NCI-H2081 treated with DMSO at 0.1 percent for 48 hours (cell line): ENCODE measurements at places on chromosomes 16 and 17.

DNA sequence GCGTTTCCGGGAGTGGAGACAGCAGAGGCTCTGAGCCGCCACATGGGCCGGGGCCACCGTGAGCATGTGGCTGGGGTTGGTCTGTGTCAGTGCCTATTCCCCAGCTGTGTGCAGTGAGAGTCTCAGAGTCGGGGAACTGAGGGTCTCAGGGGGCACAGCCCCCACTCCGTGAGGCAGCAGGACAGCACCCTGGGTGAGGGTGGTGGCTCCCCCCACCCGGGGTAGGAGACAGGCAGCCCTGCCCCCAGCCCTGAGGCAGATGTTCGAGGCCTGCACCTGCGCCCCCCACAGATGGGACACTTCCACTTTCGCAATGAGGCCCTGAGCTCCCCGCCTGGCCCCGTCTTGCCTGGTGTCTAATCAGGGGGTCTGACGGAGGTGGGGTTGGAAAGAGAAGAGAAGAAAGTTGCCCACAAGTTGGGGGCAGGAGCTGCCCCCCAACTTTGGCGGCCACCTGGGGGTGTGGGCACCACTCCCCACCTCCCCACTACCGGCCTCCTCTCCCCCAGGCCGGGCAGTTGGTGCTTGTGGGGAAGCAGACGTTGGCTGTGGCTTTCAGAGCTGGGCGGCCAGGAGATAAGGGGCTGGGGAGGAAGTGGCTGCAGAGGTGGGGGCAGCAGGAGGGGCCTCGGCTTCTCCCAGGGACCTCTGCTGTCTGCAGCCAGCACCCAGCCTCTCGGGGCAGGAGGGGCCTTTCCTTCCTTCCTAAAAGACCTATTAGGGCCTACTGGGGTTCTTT lies 1.8 kb upstream of the CBFA2T3 start:
- no peak for DNase-seq

GRCh38 chr17:81511804-81512561 lies 616 bp downstream of the ACTG1 start:
- no peak for DNase-seq

GRCh38 chr17:81037026-81037797 lies 2.3 kb downstream of the BAIAP2 start:
- no peak for DNase-seq

DNA sequence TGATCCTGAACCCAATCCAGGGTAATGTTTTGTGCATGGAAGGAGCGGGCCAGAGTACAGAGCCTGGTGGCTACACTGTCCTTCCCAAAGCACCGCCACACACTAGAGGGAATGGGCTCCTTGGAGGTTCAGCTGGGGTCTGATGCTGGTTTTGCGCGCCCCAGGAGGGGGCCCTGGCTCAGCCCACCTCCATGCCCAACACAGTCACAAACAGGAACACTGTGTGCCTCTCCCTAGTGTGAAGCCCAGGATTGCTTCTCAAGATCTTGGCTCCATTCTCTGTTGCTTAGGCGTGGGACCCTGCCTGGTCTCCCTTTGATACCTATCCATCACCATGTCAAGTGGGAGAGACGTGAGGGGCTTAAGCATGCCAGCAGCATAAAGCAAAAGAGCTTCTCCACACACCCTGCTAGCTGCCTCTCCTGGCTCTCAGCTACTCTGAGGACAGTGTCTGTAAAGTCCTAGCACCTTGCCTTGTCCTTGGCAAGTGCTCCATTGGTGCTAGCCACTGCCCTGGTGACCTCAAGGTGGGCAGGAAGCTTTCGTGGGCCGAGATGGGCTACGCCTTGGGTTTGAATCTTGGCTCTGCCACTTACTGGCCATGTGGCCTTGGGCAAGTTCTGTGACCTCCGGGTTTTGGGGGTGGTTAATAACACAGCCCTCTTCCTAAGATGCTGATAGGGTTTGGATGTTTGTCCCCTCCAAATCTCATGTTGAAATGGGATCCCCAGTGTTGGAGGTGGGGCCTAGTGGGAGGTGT lies 122.2 kb downstream of the C16orf78 start:
- no peak for DNase-seq

- DNase-seq: no peak
Measured at GRCh38 chr17:28117304-28117703, 74.8 kb downstream of the NLK start.

DNA sequence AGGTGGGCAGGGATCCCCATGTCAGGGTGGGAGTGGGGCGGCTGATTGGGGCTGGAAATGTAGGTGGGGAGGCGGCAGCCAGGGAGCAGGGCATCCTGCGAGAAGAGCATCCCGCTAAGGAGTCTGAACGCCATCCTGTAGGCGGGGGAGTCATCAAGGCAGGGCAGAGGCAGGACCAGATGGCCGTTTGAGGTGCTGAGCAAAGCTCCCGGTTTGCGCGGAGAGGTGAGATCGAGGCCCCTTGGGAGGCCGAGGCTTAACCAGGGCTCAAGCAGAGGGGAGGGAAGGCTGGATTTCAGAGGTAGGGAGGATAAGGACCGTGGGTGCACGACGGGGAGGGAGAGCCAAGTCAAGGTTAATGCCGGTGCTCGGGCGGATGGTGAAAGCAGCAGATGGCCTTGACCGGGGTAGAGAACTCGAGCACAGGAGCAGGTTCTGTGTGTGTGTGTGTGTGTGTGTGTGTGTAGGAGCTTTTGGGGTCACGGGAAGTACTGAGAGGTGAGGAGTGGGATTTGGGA lies 472 bp upstream of the NME2 start:
- DNase-seq: no peak

DNA sequence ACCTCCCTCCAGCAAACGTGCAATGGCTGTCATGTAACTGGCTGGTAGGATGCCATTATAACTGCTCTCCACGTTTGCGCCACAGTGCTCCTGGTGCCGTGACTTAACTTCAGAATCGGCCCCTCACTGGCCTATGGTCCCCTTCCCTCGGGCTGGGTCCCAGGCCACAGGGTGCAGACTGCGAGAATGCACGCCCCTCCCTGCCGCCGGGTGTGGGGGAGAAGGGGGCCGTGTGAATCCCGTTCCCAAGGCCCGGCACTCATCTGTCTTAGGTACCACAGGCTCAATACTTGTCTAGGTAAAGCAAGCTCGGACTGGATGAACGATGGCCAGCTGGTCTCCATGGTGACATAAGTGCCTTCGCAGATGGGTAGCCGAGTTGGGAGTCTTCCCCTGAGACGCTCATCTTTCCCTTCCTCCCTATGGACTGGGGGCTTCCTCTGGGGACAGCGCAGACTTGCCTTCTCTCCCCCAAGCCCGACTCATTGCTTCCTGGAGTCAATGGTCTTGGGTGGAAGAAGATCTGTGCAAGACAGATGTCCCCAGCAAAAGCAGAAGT lies 37.8 kb downstream of the TIMM22 start:
- DNase-seq: no peak

GRCh38 chr17:64157669-64158180 lies 27.8 kb upstream of the ERN1 start:
- DNase-seq: no peak

DNA sequence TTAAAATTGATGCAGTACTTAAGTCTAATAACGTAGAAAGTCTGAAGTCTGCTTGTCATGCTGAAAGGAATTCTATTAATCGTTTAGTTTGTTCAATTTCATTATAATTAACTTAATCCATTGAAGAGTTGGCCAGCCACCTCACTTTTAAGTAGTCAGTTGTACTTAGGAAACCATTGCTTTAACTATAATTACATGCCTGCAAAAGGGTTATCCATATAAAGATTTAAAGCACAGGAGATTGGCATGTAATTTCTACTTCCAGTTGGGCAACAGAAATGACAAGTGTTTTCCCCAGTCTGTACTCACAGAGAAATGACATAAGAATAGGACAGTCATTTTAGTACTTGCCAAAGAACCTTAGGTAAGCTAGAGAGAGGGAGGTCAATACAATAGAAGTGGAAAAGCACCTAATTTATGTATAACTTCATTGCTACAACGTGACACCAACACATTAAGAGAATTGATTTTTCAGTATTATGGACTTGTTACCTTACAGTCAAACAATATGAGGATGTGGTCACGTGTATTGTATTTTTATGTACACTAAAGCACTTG lies 3.7 kb upstream of the USP32 start:
- no peak for DNase-seq

DNA sequence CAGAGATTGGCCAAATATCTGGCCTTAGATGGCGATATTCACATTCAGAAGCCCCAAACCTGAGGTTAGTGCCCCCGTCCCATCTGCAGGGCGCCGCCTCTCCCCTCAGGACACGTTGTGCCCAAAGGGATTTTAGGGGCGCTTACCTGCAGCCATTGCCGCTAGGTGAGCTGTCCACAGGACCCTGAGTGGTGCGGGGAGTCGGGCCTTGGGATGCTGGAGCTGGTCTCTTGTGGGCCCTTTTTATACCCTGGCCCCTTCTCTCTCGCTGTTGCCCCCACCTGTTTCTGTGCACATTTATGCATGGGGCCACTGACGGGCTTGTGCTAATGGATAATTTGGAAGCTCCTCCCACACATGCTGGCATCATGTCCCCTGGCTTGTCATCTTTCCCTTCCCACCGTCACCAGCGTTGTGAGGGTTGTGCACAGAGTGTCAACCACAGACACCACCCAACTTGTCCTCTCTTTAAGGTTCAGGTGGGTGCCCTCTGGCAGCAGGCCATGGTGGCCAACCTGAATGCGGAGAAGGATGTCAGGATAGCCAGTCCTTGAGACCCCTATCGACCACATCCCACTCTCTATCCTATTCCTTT lies at the start of gene CSHL1:
CSHL1 (minus strand) TSS at position 218 of the 595 bp plus-strand sequence; CDS start at position 156, 62 bp downstream.
- no peak for DNase-seq
